ENCODE measurements at places on chromosomes 5 and 9.

GRCh38 chr9:12065050-12065449, 628.1 kb upstream of the TYRP1 start:
- DNase-seq, result no peak

DNA sequence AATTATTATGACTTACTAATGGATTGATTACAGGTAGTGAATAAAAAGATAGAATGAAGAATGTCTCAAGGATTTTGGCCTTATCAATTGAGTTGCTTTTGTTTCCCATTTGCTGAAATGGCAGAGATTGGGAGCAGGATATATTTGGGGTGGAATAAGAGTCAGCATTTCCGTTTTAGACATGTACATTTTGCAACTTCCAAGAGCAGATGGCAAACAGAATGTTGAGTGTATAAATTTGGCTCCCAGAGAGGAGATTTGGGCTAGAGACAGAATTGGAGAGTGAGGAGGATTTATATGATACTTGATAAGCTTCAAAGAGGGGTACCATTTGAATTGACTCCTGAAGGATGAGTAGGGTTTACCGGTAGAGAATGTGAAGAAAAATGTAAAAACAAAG, 437.9 kb upstream of the PAPPA start:
- no peak for DNase-seq

DNA sequence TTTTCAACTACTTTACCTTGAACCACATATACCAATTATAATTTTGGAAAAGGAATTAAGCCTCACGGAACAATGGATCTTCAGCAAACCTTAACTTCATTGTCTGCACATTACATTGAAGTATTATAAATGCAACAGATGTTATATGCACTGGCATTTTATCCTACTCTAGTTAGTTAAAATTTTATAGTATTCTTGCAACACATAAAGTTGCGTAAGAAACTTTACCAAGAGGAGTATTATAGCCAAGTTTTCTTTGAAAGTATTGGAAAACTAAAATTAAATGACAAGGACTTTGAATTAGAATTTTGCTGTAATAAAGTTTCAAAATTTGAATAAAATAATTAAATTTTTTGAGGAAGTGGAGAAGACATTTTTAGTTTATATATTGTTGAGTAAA, 63.4 kb upstream of the SREK1 start:
- DNase-seq, result no peak

DNA sequence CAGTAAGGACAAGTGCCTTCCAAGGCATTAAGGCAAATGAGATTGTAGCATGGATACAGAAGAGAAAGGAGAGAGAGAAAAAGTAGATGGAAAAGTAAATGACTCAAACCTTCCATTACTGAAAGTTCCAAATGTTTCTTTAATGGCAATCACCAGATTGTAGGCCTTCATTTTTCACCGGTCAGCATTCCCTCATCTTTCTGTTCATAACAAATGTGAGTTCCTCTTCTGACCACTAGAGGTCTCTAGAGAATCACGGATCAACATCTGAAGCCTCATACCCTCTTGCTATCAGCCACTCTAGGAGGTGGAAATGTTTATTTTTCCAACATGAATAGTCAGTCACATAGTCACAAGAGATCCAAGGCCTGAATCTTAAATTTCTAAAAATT, 73.6 kb upstream of the RPS23 start:
- no peak for DNase-seq

GRCh38 chr5:37370550-37370863, 399 bp downstream of the NUP155 start:
- no peak for DNase-seq

DNA sequence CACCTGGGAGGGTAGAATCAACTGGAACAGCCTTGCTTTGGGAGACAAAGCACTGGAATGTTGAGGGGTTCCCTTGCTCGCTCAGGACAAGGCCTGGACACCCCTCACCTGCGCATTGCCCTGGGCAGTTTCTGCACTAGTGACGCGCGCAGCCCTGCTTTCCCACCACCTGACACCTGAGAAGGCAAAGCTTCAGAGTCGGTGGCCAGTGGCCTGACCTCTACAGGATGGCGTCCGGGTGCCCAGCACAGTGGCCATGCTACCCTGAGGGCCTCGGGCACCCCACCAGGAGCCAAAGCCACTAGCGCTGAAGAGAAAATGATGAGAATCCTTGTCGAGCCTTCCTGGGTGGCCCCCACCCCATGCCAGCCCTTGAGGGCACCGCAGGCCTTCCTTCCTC, 161.3 kb downstream of the OLFM1 start:
- DNase-seq, result no peak

DNA sequence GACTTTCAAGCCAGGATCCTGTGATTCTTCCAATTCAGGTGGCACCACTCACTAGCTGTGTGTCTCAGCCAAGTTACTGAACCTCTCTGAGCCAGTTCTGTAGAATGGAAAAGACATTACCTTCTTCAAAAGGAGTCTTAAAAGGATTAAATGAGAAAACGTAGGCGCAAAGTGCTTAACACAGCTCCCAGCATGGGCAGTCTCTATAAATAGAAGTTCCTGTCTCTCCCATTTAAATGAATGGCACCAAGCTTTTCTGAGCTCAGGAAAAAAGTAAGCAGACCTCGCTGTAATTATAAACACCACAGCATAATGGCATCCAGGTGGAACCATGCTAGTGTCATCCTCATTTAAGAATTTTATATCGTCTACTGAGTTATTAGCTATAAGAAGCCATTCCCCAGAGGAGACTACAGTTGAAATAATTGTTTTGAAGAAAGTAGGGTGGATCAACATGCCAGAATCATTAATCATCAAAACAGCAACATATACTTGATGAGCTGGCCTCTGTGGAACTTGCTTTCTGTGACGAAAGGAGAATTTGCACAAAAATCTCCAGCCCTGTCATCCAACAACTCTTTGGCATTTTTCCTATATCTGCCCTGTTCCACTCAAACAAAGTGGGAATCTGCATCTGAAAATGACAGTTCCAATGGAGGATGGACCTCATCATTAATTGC, 188.9 kb downstream of the SPOCK1 start:
- DNase-seq, result no peak

- DNase-seq, result no peak
These were observed 225.0 kb downstream of the KCTD16 start for GRCh38 chr5:144395704-144396103.

- no peak for DNase-seq
These were observed 42.3 kb upstream of the NR3C1 start for GRCh38 chr5:143445776-143446175.

DNA sequence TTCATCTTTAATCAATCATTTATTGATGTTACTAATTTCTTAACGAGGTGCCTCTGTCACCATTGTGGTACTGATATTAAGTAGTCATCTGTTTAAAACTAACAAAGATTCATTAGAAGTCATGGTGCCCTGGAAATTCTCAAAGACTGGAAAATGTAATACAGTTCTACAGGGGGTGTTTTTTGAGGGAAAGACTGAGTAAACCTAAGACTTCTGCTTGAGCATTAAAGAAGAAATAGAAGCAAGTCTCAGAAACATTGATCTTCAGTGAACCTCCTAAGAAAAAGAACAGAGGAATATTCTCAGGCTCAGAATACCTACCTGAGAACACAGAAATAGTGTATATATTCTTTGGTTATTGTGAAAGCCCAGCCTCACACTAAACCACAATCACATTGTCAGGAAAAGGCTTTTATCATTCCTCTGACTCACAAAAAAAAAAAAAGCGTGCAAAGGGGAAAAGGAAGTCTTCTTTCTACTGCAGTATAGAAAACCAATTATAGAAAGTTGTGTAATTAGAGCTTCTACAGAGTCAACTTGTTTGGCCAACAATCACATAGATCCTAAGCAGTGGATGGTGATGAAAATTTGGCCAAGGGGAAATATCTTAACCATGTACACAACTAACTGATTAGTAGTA, 60.8 kb downstream of the HINT1 start:
- DNase-seq, result no peak

GRCh38 chr5:143662020-143662419, 149.9 kb upstream of the HMHB1 start:
- DNase-seq, result no peak

GRCh38 chr5:123164054-123164453, 75.0 kb downstream of the PRDM6 start:
- DNase-seq, result no peak

DNA sequence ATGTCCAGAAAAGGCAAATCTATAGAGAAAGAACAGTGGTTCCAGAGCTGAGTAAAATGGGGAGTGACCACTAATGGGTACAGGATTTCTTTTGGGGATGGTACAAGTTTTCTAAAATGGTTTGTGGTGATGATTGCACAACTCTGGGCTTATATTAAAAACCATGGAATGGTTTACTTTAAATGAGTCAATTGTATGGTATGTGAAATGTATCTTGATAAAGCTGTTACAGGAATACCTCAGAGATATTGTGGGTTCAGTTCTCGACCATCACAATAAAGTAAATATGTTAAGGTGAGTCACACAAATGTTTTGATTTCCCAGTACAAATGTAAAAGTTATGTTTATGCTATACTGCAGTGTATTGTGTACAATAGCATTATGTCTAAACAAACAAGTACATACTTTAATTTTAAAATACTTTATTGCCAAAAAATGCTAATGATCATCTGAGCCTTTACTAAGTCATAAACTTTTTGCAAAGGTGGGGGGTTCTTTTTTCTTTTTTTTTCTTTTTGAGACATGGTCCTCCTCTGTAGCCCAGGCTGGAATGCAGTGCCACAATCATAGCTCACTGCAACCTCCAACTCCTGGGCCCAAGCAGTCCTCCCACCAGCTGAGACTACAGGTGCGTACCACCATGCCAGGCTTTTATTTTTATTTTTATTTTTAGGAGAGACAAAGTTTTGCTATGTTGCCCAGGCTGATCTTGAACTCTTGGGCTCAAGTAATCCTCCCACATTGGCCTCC, 65.9 kb downstream of the SHOC1 start:
- no peak for DNase-seq

DNA sequence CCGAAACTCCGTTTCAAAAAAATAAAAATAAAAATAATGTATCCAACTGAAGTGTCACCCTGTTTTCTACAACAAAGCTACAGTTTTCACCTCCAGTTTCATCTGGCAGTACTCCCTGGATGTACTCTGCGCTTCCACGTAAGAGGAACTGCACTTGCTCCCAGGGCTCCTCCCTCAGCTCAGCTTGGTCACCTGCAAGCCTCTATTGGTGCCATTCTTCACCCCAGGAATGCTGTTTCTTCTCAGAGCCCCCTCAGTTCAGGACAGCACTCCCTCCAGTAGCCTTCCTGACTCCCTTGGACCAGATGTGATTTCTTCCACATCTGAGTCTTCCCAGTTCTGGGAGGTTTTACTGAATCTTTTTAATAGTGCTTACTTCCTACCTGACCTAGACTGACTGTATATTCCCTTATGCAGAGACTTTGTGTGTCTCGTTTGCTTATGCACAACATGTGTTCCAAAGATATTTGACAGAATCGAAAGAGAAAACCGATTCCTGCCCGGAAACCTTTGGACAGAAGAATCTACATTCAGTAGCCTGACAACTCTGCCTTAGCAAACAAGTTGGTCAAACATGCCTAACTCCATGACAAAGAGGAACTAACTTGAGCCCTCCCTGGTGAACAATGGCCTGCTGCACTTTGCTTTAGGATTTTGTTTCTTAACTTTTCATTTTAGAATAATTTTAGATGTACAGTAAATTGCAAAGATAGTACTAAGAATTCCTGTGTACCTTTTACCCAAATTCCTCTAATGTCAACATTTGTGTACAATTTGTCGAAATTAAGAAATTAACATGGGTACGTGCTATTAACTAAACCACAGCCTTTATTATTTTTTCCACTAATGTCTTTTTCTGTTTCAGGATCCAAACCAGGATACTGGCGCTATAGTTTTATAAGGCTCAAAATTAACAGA, 814 bp downstream of the CCDC125 start:
- DNase-seq, result no peak

- no peak for DNase-seq
These were observed 58.9 kb downstream of the DOCK2 start for GRCh38 chr5:169695919-169696490.

GRCh38 chr9:116124472-116125040, 29.0 kb upstream of the PAPPA start:
- DNase-seq, result no peak

DNA sequence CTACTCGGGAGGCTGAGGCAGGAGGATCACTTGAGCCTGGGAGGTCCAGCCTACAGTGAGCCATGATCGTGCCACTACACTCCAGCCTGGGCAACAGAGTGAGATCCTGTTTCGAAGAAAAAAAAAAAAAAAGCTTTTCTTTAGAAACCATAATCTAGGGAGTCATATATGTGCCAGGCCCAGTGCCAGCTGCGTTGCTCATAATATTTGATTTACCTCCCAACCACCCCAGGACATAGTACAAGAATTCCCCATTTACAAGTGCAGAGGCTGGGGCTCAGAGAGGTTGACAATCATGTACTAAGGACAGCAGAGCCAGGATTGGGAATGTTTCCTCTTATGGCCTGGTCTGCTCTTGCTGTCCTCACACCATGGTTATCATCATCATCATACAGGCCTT, 25.1 kb upstream of the TRIM14 start:
- DNase-seq, result no peak

DNA sequence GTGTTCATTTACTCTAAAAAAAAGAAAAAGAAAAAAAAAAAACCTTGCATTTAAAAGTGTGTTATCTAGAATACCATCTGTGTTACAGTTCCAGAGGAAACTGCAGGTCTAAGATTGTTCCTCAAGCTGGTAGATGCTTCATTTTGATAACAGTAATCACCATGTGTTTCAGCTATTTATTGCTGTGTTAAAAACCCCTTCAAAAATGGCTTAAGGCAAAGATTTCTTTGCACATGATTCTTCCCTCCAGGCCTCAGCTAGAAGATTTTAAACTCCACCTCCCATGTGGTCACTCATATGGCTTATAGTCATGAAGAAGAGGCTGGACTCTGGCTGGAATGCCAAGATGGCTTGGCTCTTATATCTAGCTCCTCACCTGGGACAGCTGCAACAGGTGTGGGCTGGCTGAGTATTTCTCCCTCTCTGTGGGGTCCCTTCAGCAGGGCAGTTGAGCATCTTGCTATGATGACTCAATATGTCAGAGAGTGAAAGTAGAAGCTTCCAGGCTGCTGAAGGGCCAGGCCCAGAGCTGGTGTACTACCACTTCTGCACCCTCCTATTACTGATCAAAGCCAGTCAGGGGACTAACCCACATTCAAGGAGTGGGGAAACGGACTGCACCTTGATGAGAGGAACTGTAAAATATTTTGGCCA, 920.4 kb upstream of the DMAC1 start:
- no peak for DNase-seq

- DNase-seq, result no peak
These were observed 120.1 kb upstream of the CD180 start for GRCh38 chr5:67316695-67317094.

GRCh38 chr9:87867391-87867790, 15.3 kb upstream of the SPATA31E1 start:
- DNase-seq, result no peak

GRCh38 chr9:115671963-115672305, 481.7 kb upstream of the PAPPA start:
- DNase-seq, result no peak

DNA sequence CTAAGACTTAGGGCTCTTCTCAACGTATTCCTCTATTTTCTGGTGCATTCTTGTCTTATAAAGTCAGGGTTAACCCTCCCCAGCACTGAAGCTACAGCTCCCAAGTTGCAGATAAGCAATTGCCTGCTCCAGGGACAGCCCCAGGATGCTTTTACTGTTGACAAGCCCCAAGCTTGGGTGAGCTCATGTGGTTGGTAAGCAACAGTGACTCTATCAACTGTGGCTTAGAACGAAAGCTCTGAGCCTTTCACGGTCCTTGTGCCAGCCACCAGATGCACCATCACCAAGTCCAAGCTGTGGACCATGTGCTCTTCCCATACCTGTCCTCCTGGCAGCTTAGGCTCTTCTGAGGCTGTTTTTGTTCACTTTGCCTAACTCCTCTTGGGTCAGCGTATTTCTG, 13.5 kb downstream of the ADRB2 start:
- DNase-seq, result no peak

GRCh38 chr9:3431890-3432289, 93.9 kb downstream of the RFX3 start:
- DNase-seq, result no peak
